Naive thymus-derived CD8-positive, alpha-beta T cell (primary cell): ENCODE measurements at places on chromosomes 13 and 19. TPM values are rescaled to one million over a fixed set of nuclear protein-coding genes. Genes with fewer than 3 reads are reported as not detected.
A peak's percentile ranks its signal among the peaks of the same experiment; 100 is the strongest.

The NXNL1 gene
- not detected for total RNA-seq

The KLHL1 gene
- not detected for total RNA-seq

The DENND1C gene
- 110 TPM for total RNA-seq

- no peak for DNase-seq
Observed at GRCh38 chr13:51697181-51697580, 106.8 kb downstream of the DHRS12 start.

- no peak for DNase-seq
Observed at GRCh38 chr19:40363069-40363468, 14.6 kb downstream of the PLD3 start.

DNA sequence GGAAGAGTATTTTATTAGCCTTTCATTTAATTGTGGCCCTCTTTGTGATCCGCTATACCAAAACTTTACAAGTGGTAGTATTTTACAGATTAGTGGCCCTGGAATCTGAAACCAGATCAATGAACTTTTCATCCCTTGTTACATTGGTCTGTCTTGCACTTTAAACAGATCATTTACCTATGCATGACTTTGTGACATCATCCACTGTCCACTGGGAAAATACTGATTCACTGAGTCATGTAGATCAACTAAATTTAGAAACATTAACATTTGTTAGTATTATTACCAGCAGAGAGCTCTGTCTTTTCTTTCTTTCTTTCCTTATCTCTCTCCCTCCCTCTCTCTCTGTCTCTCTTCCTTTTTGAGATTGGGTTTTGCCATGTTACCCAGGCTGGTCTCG, 17.5 kb downstream of the PCDH8 start:
- DNase-seq = no peak

DNA sequence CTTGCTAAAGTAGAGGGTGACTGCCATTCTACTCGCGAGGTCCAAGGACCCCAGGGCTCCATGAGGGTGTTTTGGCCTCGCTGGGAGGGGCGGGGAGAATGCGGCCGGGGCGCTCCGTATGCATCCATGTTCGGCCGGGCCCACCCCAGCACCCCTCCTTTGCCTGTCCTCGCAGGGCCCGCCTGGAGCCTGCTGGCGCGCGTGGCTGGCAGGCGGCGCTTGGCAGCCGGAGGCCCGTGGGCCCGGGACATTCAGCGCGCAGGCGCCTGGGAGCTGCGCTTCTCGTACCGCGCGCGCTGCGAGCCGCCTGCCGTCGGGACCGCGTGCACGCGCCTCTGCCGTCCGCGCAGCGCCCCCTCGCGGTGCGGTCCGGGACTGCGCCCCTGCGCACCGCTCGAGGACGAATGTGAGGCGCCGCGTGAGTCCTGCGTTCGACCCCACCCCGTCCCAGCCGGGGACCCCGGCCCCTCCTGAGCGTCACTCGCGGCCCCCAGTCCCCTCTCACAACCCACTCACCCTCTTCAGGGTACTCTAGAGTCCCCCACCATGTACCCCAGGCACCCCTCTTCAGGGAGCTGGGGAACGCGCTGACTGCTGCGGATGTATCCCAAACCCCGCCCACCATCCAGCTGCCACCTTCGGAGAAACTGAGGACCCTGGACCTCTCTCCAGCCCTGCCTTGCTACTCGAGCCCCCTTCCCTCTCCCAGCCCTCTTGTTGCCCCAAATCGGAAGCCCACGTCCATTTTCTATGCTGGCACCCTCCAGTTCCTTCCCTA, 4.1 kb downstream of the DLL3 start:
- peak; percentile 80 for DNase-seq

GRCh38 chr13:41547251-41548000, 90.1 kb downstream of the RGCC start:
- DNase-seq = no peak

DNA sequence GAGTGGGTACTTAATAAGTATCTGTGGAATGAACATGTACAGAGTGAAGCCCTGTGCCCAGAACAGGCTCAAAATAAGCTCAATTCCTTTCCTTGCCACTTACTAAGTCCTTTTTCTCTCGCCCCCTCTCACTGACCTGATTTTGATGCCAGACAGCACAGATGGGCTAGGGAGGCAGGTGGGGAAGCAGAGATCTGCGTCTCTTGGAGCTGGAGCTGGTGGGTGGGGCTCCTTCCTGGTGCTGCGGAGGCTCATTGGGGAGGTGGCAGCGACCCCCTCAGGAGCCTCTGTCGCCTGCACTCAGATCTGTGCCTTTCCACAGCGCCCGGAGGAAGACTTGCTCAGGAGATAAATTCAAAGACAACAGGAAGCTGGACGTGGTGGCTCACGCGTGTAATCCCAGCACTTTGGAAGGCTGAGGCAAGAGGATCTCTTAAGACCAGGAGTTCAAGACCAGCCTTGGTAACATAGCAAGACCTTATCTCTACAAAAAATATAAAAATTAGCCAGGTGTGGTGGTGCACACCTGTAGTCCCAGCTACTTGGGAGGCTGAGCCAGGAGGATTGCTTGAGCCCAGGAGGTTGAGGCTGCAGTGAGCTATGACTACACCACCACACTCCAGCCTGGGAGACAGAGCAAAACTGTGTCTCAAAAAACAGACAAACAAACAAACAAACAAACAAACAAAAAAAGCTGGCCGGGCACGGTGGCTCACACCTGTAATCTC, 14.6 kb downstream of the AKT2 start:
- DNase-seq = no peak

GRCh38 chr13:43221611-43222010, 198.2 kb downstream of the DNAJC15 start:
- no peak for DNase-seq
